ENCODE measurements at places on chromosomes 7 and 10.

- DNase-seq: no peak
Observed at GRCh38 chr7:106853250-106853908, 11.7 kb upstream of the PIK3CG start.

GRCh38 chr10:62000037-62000603 is 98.6 kb downstream of the ARID5B start:
- no peak for DNase-seq

GRCh38 chr10:60834401-60834800 is 56.1 kb downstream of the CDK1 start:
- no peak for DNase-seq

GRCh38 chr7:28626624-28627262 is 214.4 kb downstream of the CREB5 start:
- no peak for DNase-seq

DNA sequence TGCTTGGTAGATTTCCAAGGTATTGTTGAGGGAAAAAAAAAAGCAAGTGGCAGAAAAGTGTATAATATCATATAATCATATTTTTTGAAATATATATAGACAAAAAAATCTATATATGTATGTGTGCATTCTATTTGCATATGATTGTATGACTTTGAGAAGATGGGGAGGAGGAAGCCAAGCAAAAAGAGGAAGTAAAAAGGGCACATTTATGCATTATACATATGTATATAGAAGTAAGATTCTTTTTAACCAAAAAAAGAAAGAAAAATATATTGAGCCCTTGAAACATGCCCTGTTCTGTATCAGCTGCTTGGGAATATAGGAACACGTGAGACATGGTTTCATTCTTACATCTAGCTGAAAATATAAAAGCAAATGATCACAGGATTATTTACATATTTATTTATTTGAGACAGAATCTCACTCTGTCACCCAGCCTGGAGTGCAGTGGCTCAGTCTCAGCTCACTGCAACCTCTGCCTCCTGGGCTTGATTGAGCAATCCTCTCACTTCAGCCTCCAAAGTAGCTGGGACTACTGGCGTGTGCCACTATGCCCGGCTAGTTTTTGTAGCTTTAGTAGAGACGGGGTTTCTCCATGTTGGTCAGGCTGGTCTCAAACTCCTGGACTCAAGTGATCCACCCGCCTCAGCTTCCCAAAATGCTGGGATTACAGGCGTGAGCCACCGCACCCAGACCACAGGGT is 18.0 kb upstream of the SLF2 start:
- DNase-seq: no peak

DNA sequence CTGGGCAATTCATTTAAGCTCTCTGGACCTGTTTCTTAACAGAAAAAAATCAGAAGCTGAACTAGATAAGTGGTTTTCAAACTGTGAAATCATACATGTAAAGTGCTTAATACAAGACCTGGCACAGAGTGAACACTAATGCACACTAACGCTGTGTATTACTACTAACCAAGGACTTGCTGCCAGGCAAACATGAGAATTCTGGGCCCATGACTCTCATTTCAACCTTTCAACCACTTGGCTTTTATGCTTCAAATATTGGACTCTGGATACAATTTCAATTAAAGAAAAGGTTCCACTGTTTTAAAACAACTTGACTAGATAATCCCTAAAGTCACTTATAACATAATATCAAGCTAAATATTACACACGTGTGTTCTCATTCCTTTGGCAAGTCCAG is 73.4 kb downstream of the SRPK2 start:
- DNase-seq: no peak

DNA sequence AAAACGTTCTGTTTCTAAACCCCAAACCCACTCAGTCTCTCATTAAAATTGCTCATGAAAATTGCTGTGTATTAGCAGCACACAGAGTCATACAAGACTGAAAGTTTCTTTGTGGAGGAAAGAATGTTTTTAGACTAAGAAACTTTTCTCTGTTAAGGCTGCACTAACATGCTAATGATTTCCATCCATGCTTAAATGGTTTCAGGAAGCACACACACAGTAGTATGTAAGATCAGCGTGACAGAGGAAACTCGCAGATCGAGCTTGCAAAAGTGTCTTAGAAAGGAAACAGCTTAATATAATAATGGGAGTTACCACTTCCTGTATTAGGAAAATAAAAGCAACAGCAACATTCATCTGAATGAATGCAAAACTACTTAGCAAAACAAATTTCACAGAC is 112.7 kb downstream of the ICA1 start:
- no peak for DNase-seq

- DNase-seq: no peak
Observed at GRCh38 chr7:138465046-138465445, 5.0 kb downstream of the TRIM24 start.

- DNase-seq: no peak
Observed at GRCh38 chr7:102047-102711, 90.2 kb upstream of the FAM20C start.

- DNase-seq: no peak
Observed at GRCh38 chr10:23364378-23364777, 19.8 kb upstream of the C10orf67 start.

DNA sequence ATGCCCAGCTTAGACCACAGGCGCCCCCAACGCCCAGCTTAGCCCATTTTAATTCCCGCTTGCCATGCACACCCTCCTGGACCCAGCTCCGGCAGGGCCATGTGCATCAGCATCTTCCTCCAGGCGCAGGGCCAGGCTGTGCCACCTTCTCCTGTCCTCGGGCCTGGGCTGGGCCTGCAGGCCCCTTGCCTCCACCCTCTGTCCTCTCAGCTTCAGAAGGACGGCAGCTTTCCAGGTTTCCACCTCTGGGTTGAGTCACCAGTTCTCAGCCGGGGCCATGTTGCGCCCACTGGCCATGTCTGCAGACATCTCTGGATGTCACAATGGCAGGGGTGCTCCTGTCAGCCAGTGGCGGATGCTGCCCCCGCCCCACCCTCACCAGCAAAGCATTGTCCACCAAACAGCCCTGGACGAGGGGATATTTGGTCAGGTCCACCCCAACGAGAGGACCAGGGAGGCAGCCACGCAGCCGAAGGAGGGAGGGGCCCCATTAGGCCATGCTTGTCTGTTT is 59.1 kb upstream of the NKX6-2 start:
- peak; percentile 49 for DNase-seq

- no peak for DNase-seq
Observed at GRCh38 chr7:23712368-23713284, 2.6 kb downstream of the STK31 start.

DNA sequence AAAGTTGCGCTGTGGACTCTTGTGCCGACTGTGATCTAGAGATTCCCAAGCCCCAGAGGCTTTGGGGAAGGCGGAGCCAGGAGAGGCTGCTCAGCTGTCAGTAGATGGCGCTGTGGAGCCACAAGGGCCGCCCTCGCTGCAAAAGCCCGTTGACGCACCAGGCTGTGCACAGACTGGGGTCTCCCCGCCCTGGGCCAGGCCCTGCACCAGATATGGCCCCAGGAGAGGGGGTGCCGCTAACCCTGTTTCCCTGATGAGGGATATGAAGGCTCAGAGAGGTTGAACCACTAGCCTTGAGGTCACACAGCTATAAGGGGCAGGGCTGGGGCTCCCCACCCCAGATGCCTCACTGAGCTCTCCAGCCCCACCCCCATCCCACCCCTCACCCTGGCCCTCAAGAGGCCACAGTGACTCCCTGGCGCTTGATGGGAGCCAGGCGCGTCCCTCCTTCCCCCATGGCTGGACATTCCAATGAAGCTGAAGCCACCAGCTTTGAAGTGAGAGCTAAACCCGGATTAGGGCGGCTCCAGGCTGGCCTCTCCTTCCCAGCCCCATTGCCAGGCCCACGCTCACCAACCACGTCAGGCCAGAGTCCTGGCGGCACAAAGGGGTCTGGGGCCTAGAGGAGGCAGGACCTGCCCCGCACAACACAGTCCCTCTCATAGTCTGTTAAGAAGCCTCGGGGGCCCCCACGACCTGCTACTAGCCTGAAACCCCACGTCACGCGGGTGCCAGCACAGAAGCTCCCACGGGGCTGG is 26.4 kb downstream of the MYL10 start:
- DNase-seq: no peak
